ENCODE measurements at places on chromosomes 5 and 9.

- DNase-seq = no peak
Measured at GRCh38 chr5:154086641-154087040, 47.9 kb downstream of the MFAP3 start.

GRCh38 chr5:170495825-170496661 lies 7.8 kb upstream of the KCNIP1 start:
- no peak for DNase-seq

DNA sequence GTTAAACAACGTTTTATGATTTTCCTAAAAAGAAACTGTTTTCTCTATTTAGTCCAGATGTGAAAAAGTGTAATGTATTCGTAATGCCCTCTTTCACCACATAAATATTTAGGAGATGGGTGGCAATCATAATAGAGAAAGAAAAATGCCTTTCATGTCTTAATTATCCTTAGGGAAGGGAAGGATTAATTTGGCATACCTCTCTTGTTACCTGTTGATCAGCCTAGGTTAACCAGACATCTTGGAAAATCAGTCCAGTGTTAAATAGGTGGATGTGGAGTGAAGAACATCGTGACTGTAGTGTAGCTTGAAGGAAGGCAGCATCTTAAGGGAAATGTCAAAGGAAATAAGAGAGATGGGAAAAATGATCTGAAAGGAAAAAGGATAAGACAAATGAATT lies 76.2 kb downstream of the NNT start:
- no peak for DNase-seq

DNA sequence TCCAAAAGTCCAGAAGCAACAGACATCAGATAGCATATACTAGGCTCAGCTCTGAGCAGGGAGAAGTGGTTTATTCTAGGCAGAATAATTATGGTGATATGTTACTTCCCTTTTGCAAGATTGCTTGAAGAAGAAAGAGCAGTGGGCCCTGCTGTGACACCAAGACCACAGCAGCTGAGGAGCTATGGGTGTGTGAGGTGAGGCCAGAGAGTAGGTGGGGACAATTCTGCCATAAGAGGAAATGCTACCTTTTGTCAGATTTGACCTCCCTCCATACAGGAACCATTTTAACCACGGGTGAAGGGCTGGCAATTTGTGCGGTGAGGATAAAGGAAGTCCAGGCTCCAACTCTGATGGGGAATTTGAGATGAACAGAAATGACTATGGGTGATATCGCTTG lies 51.3 kb downstream of the TNFSF15 start:
- DNase-seq = no peak

DNA sequence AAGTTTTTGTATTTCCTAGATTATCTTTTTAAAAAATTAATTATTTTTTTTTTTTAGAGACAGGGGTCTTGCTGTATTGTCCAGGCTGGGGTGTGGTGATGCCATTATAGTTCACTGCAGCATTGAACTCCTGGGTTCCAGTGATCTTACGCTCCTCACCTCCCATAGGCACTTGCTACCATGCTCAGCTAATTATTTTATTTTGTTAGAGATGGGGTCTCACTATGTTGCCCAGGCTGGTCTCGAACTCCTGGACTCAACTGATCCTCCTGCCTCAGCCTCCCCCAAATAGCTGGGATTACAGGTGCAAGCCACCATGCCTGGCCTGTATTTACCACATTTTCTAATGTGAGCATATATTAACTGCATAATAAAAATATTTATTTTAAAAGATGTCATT lies 274.5 kb downstream of the RFX3 start:
- no peak for DNase-seq

DNA sequence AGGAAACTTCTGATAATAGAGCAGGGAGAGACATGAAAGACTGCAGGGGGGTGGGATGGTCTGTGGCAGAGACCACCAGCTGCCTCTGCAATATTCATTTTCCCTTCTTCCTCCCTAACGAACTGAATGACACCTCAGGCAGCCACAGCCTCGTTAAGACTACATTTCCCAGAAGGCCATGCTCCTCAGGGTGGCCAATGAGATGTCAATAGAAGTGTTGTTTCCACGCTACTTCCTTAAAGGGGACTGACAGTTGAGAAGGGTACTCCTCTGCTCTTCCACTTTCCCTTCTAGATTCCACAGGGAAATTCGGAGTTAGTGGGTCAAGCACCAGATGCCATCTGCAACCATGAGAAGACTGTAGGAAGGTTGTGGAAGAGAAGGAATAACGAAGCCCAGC lies 52.0 kb upstream of the DAPK1 start:
- DNase-seq = no peak

- no peak for DNase-seq
Measured at GRCh38 chr5:81626524-81626923, 124.4 kb downstream of the SSBP2 start.

DNA sequence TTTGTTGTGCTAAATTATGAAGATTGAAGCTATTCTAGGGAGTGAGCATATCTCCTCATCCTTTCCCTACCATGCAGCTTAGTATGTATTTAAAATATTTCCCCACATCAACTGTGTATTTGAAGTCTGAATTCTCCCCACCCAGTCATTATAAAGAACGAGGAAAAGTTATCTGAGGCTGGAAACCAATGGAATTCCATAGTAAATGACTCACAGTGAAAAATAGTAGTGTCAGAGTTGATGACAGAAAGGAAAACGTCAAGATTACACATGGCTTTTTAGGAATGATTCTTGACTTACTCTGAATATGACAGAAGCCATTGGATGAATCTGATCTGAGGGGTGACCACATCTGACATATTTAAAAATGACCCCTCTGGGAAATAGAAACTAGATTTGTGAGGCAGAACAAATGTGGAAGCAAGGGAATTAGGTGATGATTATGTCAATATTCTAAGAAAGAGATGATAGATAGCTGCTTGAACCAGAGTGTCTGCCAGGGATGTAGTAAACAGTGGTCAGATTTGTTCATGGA lies 1768.9 kb upstream of the CDH9 start:
- DNase-seq = no peak

- DNase-seq = no peak
Measured at GRCh38 chr5:150589862-150590601, 50.4 kb upstream of the SYNPO start.

Data from AG09309 (cell line).